ENCODE measurements at places on chromosomes 13 and 19.

DNA sequence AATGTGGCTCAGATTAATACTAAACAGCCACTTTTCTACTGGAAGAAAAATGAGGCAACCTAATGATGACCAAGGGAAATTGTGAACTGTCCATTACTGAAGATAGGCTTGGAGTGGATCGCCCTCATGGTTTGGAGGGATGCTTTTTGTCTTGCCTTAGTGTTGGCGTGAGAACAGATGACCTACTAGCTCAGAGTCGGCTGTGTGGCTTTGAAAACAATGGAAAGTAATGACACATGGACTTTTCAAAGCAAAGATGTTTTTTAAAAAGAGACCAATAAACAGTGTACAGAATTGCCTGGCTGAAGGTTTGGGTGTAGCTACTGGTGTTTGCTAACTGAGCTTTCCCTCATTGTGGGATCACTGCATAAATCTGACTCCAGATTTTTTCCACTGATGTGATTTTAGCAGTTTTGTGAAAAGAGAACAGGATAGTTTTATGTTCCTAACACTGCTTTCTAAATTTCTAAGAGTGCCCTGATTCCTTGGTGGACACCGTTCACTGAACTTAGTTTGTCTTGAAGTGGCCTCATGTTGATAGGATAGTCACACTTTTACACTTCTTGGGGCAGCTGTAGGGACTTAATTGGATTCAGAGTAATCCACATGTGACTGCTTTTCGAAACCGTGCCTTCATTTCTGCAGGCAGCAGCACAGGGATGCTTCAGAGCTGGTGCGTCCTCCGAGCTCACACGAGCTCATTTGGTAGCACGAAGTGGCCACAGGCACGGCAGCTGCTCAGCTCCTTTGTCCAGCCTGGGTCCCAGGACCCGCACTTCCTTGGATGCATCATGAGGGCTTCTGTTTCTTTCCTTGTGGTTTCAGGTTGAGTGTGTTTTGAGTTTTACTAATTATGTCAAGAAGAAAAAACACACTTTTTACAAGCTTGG lies 4.3 kb downstream of the CEBPG start:
- no peak for DNase-seq

GRCh38 chr19:49395581-49396407 lies 7.7 kb downstream of the KASH5 start:
- DNase-seq = no peak

DNA sequence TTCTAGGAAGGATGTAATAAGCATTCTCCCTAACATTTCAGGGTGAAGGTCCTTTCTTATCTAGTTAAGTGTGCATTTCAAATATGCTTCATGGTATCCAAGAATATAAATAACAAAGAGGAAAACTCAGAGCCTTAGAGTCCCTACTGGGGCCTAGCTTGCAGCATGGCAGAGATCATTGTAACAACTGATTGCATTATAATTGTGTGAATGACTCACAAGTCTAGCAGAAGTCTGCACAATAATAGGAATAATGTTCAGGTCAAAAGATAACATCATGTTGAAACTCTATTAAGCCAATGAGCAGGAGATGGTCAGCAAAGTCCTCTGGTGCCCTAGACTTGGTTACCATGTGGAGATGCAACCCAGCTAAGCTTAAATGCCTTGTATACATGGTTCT lies 3.4 kb downstream of the POSTN start:
- DNase-seq = no peak

- DNase-seq = no peak
These were observed 56.2 kb downstream of the PEPD start for GRCh38 chr19:33465371-33465770.
